ENCODE measurements at places on chromosomes 2 and 18.

DNA sequence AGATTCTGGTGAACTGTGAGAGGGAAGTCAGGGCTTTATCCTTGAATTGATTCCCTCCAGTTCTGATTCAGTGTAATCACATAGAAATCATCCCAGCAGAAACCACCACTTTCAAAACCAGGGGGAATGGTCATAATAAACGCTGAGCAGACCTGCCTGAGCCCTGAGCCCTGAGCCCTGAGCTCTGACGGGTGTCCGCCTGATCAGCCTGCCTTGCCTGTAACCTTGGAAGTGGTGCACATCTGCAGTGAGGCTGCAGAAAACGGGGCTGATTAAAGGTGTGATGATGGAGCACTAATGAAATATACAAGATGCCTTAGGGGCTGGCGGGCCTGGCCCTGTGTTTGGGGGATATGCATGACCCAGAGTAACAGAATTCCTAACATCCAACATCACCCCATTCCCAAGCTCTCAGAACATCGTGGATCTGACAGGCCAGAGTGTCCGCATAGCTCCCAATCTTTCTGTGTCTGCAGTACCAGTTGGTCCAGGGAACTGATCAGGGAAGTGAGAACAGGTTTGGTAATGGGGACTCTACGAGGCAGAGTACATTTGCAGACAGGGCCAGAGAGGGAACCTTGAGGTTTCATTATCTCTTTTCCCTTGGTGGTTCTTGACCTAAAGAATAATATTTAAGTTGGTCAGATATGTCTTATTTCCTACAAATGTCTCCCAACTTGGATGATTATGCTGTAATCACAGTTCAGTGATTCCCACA, 37.8 kb downstream of the KCTD18 start:
- DNase-seq: no peak

DNA sequence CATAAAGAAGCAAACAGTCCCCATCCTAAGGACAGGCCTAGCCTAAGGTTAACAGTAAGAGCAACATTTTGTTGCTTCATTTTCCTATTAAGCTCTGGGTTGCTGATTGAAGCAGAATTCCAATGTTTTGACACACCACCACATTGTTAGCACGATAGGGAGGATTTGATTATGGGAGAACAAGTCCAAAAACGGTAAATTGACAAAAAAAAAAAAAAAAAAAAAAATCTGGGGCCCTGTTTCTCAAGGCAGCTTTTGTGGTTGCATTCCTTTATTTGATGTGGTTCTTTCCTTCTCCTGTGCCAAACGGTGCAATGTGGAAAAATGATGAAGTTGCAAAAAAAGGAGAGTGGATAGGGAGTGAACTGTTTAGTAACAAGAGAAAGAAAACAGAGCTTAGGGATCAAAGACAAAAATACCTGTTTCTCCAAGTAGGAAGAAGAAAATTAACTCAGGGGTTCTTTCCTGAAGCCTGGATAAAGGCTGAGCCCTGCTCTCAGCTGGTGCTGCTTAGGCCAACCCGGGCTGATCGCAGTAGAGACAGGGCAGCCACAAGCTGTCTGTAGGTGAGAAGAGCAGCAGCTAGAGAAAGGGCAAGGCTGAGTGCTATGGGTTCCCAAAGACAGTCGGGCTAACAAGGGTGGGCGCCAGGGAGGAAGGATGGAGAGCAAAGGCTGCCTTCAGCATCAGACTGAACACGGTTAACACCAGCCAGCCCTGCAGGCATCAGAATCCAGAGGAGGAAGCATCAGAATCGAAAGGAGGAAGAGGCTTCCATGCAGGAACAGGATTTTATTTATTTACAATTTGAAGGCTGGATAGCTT, 167.8 kb upstream of the FOSL2 start:
- no peak for DNase-seq

GRCh38 chr2:85746321-85747004, 7.3 kb upstream of the ATOH8 start:
- no peak for DNase-seq

- DNase-seq: no peak
These were observed 246.4 kb upstream of the BOD1L2 start for GRCh38 chr18:56900195-56901094.

- DNase-seq: no peak
These were observed 70.6 kb downstream of the CCDC178 start for GRCh38 chr18:33369711-33370449.

- no peak for DNase-seq
These were observed 230.4 kb downstream of the IKZF2 start for GRCh38 chr2:212921061-212921460.
